ENCODE measurements at places on chromosomes 6 and 20. TPM values are rescaled to one million over a fixed set of nuclear protein-coding genes. Genes with fewer than 3 reads are reported as not detected.

Gene PDE10A
- total RNA-seq, result not detected

DNA sequence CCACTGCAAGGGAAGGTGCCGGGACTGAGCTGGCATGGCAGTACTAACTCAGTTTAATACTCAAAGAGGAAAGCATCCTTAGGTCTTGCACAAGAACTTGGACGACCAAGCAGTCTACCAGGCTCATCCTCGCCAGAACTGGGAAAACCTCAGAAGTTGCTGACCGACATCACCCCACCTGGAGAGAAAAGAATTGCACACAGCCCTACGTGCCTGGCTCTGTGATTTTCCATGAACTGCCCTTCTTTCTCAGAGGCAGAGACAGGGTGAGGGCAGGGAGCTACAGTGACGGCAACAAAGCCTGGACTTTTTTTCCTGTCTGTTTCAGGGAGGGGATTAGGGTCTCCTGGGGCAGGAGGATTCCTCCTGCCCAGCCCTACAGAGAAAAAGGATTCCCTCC lies 8.0 kb downstream of the JAG1 start:
- no peak for DNase-seq

GRCh38 chr6:16344756-16345155 lies 106.4 kb downstream of the GMPR start:
- DNase-seq, result no peak

DNA sequence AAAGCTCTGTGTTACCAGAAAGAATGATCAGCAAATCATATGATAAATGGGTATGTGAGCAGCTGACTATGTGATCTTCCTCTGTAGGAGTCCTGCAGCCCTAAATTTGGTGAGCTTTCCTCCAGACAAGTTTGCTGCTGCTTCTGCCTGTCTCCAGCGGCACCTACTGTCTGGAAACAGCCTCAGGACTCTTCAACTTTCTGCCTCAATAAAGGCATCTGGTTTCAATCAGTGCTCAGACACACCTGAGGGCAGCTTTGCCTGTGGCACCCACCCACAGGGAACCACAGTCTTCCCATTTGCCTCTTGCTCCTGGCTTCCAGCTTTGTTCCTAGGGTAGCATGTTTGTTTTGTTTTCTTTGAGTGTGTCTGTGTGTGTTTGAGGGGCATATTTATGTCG lies 727.9 kb upstream of the MAN1A1 start:
- DNase-seq, result no peak
